CD4-positive, alpha-beta T cell treated with Interferon alpha-2 for 1 hour (primary cell): ENCODE measurements at places on chromosomes 16 and 17.

DNA sequence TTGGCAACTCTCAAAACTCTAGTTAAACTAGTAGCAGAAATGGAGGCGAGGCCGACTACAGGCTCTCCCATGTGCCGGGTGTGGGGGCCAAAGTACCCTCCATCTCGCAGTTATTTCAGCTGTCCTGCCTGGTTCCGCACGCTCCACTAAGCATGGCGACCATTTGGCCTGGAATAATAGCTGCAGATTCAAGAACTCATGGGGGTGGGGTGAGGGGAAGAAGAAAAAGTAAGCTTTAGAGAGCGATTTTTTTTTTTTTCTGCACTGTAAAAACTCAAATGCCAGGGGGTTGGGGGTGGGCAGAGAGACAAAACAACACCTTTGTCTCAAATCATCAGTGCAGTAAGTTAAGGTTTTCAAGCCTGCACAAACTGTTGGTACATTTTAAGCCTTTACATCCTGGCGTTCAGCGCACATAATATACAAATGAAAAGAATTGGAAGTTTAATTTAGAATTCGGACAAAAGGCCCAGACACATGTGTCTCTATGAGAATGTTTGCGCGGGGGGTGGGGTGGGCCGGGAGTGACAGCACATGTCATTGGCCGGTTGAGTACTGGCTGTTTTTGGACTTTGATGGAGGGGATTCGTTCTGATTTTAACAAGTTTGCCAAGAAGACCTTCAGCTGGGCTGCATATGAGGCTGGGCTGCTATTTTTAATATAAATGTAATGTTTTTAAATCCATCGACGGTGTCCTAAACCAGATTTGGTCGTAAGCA, 694.7 kb upstream of the SALL1 start:
- DNase-seq: no peak

GRCh38 chr16:75304521-75305363, 53.3 kb upstream of the BCAR1 start:
- DNase-seq: no peak

GRCh38 chr16:87725596-87726235, 40.1 kb downstream of the KLHDC4 start:
- no peak for DNase-seq

GRCh38 chr17:8742819-8743218, 1.8 kb downstream of the CCDC42 start:
- no peak for DNase-seq

DNA sequence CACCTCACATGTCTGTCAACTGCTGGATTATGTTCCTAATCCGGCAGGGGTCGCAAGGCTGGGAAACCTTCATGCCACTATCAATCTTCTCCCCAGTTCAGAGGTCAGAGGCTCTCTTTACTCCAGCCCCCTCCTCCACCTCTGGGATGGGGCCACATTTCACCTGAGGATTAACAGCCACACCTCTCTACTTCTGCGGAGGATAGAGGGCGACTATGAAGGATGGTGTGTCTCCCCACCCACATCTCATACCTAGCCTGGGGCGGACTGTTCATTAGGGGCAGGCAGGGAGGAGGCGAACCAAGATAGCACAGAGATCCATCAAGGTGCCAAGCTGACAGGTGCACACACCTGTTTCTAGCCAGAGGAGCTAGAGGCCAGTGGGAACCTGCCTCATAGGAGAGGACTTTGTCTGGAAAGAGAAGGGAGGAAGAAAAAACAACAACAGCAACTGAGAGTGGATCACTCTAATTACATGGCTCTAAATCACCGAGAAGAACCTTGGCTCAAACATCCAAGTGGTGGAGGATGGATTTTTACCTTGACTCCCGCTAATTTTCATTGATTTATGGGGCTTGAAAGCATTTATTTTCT, 41.9 kb upstream of the SKAP1 start:
- DNase-seq: no peak

DNA sequence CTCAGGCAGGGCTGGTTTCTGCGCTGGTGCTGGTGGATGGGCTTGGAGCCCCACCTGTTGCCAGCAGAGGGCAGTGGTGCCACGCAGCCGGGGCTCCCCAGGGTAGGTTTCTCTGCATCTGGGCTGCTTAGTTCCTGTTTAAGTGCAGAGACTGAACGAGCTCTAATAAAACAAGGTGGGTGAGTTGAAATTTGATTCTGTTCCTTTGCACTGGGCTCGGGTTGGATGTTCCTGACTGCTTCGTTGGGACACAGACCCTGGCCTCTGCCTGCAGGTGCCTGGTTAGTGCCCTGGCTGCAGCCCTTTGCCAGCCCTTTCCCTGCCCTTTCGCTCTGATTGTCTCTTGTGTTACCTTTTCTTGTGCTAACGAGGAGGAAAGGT, 30.0 kb downstream of the TBCD start:
- peak; percentile 84 for DNase-seq

DNA sequence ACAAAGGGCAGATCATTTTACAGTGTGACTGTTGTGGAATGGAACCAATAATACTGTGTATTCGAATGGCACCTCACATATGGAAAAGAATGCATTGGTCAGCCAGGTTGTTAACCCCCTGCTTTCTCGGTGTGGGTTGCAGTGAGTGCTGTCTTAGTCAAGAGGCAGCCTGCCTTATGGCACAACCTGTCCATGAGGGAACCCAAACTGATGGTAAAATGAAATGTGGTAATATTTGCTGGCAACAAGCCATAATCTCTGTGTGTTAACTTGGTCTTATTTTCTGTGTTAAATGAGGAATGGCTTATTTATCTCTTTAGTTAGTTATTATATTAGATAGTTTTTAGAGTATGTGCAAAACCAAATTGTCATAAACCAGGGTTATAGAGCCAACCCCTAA, 81.6 kb downstream of the TMC6 start:
- no peak for DNase-seq

GRCh38 chr16:9279291-9280068, 188.0 kb downstream of the HAPSTR1 start:
- DNase-seq: no peak

DNA sequence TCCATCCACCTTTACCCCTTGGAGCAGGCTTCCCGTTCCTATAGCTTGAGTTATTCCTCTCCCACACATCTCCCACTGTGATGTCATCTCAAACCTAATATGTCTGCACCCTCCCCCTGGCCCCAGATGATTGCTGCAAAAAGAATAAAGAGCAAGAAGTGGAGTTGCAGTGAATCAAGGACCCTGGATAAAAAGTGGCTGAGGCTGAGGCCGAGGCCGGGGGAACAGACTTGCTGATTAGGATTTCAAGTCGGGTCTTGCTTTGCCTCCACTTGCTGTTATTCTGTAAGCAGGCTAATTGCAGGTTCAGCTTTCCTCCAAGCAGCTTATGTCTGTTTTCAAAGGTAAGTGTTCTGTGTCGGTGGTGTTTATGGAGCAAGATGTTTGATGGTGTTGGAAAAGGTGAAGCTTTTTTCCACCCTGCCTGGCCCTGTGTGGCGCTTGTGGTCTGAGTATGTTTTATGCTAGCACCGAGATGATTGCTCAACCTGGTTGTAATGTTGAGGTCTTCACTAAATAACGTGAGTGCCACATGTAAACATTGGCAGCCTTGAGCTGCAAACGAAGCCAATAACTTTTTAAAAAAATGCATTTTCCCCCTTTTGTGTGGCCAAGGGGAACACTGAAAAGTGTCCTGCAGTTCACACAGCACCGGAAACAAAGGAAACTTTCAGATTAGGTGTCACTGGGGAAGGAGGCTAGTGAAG, 15.4 kb downstream of the HS3ST3B1 start:
- DNase-seq: no peak

DNA sequence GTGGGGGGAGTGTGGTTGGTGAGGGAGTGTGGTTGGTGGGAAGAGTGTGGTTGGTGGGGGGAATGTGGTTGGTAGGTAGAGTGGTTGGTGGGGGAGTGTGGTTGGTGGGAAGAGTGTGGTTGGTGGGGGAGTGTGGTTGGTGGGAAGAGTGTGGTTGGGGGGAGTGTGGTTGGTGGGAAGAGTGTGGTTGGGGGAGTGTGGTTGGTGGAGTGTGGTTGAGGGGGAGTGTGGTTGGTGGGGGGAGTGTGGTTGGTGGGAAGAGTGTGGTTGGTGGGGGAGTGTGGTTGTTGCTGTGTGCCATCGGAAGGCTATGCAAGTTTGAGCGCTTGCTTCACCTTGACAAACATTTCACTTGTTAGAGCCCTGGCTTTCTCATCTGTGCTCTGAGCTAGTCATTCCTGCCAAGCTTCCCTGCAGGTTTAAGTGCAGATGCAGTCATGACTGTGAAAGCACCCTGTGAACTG, 20.1 kb downstream of the MINK1 start:
- peak; percentile 55 for DNase-seq

DNA sequence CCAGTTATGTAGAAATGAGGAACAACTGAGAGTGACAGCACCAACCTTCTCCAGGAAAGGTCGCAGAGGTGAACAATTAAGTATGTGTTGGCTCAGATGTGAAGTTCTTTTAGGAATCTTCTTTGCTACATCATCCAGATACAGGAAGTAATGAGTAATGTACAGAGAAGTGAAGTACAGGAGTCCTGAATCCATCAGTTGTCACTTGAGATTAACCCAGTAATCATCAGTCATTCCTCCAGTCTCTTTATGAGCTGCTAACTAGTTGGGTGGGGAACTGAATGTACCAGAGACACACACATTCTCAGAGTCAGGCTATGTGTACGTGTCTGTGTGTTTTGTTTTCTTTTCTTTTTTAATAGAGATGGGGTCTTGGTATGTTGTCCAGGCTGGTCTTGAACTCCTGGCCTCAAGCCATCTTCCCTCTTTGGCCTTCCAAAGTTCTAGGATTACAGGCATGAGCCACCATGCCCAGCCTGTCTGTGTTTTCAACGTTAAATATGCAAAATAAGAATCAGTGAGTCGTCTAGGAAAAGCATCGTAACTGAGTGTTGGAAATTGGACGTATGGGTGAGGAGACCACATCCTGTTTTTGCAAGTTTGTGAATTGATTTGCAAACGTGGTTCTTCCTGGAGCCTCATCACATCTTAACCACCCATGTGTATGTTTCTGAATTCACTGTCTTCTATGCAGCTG, 19.9 kb downstream of the ZNF200 start:
- DNase-seq: peak; percentile 60
